Right ventricle myocardium inferior (tissue), 1 donor: ENCODE measurements at places on chromosomes 3 and 15. TPM values are rescaled to one million over a fixed set of nuclear protein-coding genes. Genes with fewer than 3 reads are reported as not detected.

DNA sequence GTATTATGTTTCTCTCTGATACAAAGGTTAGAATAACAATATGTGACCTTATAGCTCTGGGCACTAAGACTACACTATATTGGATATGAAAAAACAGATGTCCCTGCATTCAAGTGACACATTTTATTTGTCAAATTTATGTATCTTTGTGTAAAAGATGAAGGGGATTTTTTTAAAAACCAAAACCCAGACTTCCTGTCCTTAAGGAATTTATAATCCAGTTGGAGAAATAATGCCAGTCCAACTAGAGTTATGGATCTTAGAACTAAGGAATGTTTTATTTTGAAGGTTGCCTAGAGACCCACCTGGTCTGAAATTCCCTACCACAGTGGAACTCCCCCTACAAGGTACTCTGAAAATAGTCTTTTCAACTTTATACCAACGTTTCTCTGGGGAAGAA lies 33.3 kb upstream of the PIK3CB start:
- no peak for DNase-seq

DNA sequence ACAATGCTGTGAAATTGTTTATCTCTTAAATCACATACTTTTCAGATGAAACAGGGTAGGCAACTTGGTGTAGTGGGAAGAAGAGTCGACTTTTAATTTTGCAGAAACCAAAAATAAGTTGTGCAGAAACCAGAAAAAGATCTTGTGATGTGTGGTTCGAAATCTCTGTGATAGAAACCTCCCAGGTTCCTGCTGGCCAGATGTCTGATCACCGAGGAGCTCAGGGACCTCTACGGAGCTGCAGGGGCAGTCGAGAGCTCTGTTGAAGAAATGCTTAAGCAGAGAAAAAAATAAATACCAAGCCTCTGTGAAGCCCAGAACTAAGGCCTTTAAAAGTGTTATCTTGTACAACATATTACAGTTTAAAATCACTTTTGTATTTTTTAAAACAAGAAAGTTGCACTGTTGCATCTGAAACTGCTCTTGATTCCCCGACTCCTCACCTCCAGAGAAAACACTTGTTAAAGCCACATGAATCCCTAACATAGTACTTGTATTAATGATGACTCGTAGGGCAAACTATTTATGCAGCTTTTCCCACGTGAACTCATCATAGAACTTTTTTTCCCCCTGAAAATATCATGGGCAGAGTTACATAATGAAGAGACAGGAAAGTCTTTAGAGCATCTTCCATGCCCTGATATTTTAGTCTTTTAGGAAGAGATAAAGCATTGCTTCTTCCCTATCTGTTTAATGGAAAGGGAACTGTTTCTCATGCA lies 51.3 kb downstream of the CCK start:
- no peak for DNase-seq

- DNase-seq = no peak
Observed at GRCh38 chr15:78324144-78324543, 16.0 kb upstream of the CRABP1 start.

- DNase-seq = no peak
Observed at GRCh38 chr3:114659109-114660061, 365.6 kb downstream of the TIGIT start.

DNA sequence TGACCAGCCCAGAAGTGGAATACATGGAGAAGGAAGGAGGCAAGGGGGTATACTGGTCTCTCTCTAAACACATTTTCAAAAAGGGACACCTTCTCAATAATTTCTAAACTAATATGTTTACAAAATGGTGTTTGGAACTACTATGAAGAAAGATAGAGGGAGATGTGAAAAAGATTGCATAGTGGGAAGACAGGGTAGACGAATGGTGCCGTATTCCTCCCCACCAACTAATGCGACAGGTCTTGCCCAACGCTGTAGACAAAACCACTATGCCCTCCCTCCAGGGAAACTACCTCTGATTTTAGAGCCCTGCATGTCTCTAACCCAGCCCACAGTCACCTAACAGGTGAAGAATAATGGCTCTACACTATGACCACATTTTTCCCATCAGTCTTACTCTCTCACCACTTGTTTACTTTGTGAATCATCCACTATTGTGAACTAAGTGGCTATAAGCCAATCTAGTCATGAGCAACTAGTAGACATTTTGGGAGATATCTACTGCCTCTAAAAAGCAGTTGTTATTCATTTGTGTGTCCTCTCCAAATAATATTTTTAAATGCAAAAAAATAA lies 108.2 kb upstream of the UBE2E2 start:
- DNase-seq = no peak

DNA sequence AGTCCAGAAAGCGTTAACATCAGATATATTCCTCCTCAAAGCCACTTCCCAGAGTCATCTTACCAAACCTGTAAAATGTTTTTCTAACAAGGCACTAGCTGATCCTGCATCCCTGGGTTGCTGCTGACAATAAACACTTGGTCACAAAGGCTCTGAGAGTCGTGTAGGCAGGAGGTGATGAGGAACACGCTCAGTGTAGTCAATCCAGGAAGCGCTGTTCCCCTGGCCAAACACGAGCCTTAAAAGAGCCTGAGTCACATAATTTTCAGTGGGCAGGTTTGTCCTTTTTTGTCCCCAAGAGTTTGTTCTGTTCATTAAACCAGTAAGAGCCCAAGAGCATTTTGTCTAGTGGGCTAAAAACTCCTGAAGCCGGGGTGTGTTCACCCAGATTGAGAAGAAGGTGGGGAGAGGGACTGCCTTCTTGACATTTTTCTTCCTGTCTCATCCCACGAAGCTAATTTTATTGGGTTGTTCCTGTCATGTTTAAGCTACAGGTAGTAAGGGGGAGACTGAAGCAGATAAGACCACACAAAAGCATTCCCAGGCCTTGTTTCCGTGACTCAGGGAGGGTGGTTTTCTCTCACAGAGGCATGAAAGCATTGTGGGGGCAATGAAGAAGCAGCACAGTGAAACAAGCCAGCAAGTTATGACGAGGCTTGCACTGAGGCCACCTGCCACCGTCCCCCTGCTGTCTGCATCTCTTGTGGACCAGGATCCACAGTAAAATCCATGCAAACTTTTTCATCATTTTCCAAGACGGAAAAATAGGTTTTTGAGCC lies 73.7 kb downstream of the FOXB1 start:
- DNase-seq = no peak

DNA sequence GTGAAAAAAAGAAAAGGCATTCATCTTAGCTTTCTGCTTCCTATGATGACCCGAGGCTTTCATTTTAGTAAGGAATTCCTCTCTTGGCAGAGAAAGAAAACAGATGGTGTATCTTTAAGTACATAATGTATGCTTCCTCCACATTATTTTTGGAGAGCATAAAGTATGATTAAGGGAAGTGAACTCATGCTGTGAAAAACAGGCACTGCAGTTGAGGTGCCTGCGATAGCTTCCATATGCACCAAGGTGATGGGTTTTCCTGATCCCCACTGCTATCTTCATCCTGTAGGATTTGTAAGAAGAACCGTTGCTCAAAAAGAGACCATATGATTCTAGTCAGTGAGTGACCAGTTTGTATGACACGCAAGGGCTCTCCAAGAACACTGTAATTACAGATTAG lies 411.5 kb upstream of the MCTP2 start:
- no peak for DNase-seq

- DNase-seq = no peak
Observed at GRCh38 chr3:133883641-133884040, 12.0 kb downstream of the RAB6B start.

- no peak for DNase-seq
Observed at GRCh38 chr3:79516795-79517194, 251.0 kb downstream of the ROBO1 start.

GRCh38 chr15:48336940-48337339 lies 5.7 kb downstream of the DUT start:
- no peak for DNase-seq

DNA sequence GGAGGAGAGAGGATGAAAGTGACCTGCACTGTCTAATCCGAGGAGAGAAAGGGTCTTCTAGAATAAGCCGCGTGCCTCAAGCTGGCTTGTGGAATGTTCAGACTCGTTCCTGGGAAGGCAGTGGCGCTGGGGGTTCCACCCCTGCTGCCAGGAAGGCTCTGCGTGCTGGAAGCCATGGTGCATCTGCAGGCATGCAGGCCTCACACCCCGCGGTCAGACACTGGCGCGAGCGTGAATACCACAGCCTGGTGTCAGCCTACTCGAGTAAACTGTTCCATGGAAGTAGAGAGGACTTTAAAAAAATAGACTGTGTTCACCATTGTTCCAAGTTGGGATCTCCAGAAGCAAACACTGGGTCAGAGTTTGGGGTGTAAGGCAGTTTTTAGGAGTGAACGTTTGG lies 25.9 kb upstream of the GABRG3 start:
- DNase-seq = no peak

DNA sequence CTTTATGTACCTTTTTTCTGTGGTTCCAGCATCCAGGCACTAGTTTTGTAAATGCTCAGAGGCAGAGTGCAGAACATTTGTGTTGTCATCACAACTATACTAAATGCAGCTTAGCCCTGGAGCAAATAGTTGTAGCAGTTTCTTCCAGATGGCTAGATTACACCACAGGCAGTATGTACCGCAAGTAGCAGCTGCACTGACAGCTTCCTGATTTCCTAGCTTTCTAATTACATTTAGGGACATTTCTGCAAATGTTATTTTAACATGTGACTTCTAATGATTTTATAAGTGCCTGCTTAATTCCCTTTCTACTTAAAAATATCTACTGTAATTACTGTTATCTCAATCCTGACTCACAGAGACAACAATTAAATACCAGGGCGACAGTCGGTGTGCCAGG lies 106.5 kb downstream of the NR2E3 start:
- DNase-seq = no peak

DNA sequence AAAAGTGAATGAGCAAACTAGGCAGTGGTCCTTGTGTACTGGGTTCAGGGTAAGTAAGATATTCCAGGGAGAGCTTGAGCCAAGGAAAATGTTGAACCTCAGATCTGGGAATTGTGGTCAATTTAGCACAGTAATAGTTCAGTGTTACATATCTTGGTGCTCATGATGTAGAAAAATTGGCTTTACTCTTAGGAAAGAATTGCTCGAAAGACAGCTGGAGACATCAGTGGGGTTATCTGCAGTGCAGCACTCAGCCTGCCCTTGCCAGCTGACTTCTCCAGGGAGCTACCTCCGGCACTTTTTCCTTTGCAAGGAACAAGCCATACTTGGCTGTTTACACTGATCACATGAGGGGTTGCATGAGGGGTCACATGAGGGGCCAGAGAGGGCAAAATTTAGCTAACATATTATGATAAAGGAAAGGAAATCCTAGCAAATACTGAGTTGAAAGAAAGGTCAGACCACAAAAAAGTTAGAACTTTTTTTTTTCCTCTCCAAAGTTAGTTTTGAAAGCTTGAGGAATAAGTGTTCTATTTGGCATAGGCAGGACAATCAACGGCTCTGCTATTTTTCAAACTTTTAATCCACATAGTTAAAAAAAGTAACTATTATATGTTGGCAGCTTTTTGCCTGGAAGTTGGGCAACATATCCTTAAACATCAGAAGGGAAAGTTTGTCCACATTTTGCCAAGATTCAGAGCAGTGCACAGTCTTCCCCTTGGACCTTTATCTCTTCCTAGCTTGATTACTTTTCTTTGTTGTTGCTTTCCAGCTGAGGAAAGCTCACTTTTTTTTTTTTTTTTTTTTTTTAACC lies 92.4 kb downstream of the COL6A6 start:
- peak; percentile 72 for DNase-seq

- DNase-seq = peak; percentile 81
Observed at GRCh38 chr15:20358066-20358778, 183.4 kb downstream of the GOLGA6L6 start.

DNA sequence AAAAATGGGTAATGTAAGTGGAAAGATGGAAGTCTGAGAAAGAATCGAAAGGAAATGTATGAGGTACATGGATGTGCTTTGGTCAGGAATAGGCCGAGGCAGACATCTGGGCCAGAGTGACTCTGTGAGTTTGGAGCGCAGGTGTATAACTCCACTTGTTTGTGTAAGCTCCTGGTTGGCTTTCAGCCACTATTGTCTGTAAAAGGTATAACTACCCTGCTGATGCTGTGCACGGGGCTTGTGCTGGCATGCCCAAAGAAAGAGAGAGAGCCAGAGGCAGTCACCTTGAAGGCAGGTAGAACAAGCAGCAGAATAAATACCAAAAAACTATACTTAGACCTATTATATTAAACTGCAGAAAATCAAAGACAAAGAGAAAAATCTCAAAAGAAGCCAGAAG lies 32.7 kb upstream of the CD96 start:
- no peak for DNase-seq

- peak; percentile 89 for DNase-seq
Observed at GRCh38 chr3:198080521-198081384, 120.7 kb downstream of the LMLN start.

GRCh38 chr15:70494852-70495571 lies 268.3 kb downstream of the UACA start:
- no peak for DNase-seq

DNA sequence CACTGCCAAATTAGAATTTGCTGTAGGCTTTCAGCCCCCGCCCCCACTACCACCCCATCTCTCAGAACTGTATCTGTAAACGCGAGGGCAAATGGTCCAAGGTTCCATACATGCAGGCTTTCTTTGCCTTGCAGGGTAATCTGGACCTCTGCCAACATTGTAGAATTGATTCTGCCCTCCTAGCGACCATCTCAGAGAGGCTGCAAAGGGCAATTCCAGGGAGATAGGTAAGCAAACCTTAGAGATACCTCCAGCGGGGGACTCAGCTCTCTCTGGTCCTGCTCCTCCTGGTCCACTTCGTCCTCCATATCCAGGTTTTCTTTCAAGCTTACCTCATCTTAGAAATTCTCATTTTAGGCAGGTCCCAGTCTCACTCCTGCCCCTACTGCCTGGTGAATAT lies 64.4 kb downstream of the SLMAP start:
- no peak for DNase-seq

- DNase-seq = no peak
Observed at GRCh38 chr3:53180305-53181023, 19.5 kb downstream of the PRKCD start.

- DNase-seq = no peak
Observed at GRCh38 chr15:100190675-100191074, 151.1 kb downstream of the ADAMTS17 start.

Gene CEP19
- 1.9 TPM for total RNA-seq

Gene SPATA12
- not detected for total RNA-seq

Gene CD200R1
- 1.0 TPM for total RNA-seq

Gene TMC3
- not detected for total RNA-seq

Gene HTR3E
- total RNA-seq = not detected

Gene PPP1R14D
- total RNA-seq = not detected

Gene FBXW12
- not detected for total RNA-seq
